ENCODE measurements at places on chromosomes 1 and 21.

- DNase-seq, result no peak
Observed at GRCh38 chr1:56081173-56081572, 498.2 kb downstream of the PLPP3 start.

DNA sequence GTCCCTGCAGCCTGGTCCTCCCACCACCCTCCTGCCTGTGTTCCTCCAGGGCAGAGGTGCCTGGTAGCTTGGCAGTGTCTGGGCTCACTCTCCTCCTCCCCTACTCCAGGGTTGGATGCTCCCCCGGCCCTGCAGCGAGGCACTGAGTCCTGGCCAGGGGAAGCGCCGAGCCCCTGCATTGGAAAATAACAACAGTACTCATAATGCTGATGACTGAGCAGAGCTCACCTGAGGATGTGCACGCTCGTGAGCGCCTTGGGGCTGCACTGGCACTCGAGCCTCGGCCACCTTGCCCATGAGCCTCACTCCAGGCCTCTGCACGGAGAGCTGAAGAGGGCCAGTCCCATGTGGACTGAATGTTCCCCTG is 6.0 kb upstream of the ACTRT2 start:
- no peak for DNase-seq

DNA sequence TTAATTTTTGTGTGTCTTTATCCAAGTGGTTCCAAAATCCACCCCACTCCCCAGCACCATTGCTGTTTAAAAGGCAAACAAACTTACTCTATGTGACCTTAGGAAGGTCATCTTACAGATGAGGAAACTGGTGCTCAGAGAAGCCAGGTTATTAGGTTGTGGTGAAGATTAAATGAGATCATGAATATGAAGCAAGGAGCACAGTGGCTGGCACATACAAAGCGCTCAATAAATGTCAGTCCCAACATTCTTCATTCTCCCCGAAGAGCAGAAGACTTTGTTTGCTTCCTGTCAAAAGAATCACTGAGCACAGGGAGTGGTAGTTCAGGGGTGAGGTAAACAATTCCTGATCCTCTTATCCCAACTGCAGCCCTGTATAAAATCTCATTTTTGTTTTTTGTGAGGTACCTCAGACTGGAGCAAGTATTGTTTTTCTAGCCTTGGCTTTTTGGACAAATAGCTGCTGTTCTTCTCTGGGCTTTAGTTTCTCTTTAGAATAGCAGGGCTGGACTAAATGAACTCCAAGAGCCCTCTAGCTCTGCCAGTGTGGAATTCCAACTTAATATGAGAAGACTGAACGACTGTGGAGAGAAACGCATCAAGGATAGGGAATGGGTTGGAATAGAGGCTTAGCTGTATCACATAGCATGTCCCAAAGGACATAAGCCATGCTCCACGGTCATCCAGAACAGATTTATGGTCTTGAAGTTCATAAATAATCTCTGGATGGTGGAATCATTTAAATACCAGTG is 455.3 kb upstream of the USP24 start:
- DNase-seq, result no peak

GRCh38 chr1:186326009-186326408 is 49.0 kb downstream of the TPR start:
- no peak for DNase-seq

- no peak for DNase-seq
Observed at GRCh38 chr1:213858581-213858980, 129.2 kb upstream of the PROX1 start.

DNA sequence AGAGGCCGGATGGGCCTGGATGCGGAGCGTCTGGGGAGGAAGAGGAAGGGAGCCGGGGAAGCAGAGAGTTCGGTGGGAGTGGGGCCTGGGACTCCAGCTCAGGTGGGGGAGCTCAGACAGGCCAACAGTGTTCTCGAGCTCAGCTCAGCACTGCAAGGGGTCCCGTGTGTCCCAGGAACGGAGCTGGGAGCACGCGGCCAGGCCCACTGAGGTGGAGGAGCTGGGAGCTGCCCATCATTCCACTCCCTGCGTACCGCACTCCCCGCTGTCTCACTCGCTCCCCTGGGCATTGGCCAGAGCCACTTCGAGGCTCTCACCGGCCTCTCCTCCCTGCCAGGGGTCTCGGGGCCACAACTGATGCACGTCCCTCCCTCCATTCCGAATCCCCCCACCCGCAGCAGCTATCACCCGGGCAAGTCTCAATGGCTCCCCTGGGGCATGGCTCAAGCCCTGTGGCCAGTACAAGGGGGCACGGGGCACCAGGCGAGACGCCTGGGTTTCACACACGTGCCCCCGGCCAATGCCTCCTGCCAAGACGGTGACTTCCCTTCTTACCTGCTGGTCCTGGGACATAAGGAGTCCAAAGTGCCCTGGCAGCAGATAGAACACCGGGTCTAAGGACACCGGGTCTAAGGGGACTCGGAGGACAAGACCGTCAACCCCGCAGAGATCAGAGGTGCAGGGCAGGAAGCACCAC is 30.3 kb upstream of the COL6A2 start:
- no peak for DNase-seq

DNA sequence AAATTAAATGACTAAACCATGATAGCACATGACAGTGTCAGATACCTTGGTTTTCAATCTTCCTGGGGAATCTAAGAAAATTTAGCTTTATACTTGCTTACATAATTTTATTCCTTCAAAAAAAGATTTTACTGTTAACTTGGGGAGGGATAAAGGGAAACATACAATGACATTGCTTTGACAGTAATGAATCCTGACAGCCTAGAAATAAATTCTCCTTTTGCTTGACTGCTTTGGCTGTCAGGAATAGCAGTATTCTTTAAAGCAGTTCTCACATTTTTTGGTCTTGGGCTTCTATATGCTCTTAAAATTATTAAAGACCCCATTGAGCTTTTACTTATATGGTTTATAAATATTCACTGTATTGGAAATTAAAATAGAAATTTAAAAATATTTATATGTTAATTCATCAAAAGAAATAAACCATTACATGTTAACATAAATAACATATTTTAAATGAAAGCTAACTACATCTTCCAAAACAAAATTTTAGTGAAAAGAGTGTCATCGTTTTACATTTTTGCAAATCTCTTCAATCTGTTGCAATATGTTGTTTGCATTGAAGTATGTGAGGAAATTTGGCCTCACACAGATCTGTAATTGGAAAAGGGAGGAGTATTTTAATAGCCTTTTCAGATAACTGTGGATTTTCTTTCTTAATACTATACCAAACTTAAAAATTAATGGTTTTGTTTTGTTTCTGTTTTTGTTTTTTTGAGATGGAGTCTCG is 16.1 kb downstream of the EPHX4 start:
- DNase-seq, result no peak

DNA sequence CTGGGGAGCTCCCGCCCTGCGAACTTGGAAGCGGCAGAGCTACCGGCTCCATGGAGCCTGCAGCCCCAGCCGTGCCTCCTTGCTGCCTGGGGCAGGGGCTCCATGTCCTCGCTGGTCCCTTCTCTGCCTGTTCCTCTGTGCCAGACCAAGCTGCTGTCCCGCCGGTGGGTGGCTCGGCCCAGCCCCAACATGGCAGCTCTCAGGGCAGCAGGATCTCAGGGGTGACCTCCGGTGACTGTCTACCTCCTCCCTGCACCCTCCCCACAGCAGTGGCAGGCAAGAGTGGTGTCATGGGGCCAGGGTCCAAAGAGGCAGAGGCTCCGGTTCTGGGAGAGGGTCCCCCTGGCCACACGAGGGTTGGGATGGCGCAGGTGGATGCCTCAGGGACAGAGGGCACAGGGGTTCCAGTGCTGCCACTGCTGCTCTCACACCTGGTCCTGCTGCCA is 45.8 kb downstream of the ATP6V1G3 start:
- DNase-seq, result no peak

- no peak for DNase-seq
Observed at GRCh38 chr1:62716397-62716796, 28.2 kb upstream of the DOCK7 start.

- DNase-seq, result no peak
Observed at GRCh38 chr1:203147376-203147775, 19.9 kb downstream of the ADORA1 start.

GRCh38 chr1:108816049-108816893 is 40.6 kb downstream of the AKNAD1 start:
- no peak for DNase-seq

DNA sequence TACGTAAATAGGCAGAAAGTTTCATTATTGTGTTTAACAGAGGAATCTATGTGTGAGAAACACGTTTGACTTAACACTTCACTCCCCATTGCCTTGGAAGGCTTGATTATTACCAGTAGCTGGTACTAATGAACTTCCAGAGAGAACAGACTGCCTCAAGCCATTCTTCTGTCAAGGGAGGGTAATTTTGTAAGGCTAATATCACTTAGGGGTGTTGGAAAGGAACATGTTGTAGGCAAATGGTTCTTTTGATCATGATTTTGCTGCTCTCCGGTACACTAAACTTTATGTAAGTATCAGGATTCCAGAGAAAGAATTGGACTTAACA is 1.8 kb downstream of the LAMC1 start:
- no peak for DNase-seq

DNA sequence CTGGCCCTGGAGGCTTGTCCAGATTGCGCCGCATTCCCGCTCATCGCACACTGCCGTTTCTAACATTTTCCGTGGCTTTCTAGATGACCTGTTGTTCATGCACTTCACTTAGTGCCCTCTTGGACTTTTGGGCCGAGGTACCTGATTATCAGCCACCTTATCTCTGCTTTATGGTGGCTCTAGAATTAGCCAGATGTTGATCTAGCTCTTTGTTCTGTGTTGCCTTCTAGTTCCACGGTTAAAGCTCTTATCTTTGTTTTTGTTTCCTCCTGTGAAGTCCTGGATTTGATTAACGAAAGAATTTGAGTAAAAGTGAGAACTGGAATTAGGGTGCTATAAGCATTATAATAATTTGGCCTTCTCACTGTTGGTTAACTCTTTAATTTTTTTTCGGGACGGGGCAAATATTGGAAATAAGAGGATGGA is 945 bp downstream of the RNPEP start:
- DNase-seq, result no peak

GRCh38 chr1:93033785-93034184 is 45.3 kb upstream of the MTF2 start:
- DNase-seq, result no peak

GRCh38 chr1:25563330-25564215 is 20.2 kb downstream of the LDLRAP1 start:
- DNase-seq, result no peak

DNA sequence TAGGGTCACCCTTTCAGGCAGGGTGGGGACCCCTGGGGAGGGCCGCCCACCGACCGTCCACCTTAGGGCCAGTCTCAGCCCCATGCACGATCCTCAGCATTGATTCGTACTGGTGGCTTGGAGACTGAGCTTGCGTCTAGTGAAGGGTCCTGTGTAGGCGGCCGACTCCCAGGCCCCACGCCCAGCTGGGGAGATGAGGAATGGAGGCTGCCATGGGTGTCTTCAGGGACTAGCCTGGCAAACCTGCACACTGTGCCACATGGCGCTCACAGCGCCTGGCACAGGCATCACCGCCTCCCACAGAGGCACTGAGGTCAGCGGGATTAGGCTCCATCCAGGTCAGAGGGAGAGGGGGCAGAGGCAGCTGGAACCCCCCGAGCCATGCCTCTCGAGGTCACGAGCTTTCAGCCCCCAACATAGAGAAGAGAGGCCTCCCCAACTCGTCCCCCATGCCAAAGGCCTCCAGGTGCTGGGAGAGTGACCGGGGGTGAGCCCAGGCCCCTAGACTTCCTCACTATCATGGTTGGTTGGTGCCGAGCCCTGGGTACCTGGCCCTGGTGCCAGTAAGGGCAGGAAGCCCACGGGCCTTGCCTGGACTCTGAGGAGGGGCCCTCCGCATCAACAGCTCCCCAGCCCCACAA is 51.0 kb downstream of the SIK1 start:
- DNase-seq, result no peak

GRCh38 chr1:2554621-2555387 is 1.4 kb upstream of the TNFRSF14 start:
- no peak for DNase-seq

DNA sequence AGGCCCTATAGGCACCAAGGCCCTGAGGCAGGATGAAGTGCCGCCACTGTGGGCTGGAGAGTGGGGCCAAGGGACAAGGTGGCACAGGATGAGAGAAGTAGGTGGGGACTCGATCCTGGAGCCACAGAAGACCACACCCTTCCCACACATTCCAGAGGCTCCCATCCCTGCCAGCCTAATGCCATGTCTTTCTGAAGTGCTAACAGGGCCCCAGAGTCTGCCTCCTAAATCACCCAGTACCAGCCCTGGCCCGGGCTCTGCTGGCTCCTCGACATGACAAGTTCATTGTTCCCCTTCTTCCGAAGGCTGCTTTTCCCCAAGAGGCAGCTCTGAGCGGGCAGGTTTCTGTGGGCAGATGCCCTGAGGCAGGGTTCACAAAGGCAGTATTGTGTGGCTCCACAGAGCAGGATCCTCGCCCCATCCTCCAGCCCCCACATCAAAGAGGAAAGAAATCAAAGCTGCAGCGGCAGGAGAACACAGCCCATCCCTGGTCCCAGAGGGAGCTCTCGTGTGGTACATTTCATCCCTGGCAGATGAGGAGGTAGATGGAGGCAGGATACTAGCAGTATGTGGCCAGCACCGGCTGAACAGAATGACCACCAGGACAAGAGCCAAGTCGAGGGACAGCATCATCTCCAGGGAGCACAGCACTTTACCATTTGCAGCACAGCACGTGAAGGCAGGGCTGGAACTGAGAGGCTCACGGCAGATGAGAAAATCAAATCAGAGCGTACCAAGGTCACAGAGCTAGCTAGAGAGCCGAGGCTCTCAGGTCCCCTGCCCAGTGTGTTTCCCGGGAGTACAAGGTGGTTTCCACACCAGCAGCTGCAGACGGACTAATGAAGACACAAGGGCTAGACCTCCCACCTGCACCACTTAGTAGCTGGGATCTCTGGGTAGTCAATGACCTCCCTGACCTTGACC is 64.8 kb downstream of the SYF2 start:
- DNase-seq, result no peak

DNA sequence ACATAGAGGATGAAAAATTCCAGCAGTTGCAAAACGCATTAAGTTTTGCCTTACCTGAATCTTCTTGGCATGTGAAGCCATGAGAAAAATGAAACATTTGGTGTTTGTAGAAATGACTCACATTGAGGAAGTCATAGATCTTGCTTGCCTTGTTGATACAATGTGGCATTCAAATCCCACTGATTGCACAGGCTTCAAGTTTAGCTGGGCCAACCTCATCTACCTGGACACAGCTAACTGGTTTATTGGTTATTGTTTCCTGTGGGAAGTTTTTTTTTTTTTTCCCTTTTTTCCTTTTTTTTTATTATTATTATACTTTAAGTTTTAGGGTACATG is 168.9 kb upstream of the C21orf91 start:
- no peak for DNase-seq

DNA sequence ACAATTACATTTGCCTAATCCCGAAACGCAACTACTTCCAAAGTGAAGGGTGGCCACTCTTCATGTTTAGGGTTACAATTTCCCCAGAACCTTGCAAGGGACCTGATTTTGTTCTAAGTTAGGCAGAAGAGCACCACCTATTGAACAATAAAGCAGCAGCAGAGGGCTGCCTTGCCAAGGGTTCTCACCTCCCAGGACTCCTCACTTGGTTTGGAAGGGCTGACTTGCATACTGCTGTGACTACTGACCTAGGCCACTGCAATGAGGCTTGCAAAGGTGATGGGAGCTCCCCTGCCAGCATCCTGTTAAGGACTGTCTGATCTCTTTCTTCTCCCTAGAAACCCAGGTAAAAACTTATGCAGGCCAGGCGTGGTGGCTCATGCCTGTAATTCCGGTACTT is 14.2 kb downstream of the MTOR start:
- DNase-seq, result no peak

Measured in KG1 (cell line).